ENCODE measurements at places on chromosomes 16 and 17.

GRCh38 chr16:80614908-80615671, 74.3 kb downstream of the DYNLRB2 start:
- peak; percentile 95 for DNase-seq

DNA sequence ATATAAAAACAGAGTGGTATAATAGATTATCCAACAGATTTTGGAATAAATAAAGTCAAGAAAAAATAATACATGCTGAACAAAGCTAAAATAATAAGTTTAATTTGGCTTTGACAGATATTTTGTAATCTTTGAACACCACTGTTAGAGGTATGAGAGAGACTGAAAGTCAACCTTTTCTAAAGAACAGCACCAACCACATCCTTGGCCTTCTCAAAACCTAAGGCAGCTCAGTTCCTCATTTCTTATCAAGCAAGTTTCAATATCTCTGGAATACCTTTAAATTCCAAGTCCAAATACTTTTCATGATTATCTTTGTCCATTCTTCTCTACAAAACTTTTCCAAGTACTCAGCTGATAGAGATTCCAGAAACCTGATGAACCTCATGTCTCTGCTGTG, 1603.8 kb downstream of the CDH8 start:
- DNase-seq = no peak

GRCh38 chr16:31114468-31114867, 3.0 kb upstream of the KAT8 start:
- no peak for DNase-seq

DNA sequence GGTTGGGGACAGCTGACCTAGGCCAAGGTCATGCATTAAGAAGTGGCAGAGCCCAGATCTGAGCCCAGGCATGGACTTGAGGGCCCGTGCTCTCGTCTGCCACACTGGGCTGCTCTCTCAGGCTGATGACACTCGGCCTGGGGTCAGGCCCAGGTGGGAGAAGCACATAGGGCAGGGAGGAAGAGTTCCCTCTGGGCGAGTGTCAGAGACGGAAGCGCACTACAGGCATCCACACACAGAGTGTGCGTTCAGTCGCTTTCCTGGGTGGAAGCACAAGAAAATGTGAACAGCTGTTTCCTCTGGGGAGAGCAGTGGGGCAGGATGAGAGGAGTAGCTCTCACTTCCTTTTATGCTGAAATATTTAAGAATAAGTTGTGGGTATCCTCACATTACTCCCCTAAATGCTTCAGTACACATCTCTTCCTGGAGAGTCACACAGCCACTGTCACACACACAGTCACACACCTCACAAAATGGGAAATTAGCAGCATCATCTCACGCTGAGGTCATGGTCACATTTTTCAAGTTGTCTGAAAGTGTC, 59.7 kb downstream of the B9D1 start:
- DNase-seq = no peak

DNA sequence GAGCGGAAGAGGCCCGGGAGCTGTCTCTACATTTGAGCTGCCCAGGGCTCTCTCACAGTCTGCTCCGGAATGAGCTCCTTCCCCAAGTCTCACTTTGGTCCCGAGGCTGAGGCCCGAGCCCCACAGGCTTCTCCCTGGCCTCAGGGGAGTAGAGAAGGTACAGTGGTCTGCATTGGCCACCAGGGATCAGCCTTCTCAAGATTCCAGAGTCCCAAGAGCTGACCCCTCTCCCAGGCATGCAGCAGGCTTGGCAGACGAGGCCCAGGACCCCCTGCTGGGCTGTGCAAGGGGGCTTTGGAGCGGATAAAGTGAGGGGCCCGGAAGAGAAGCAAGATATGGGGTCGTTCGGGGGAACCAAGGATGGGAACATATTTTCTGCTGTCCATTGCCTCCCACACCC, 3.1 kb downstream of the PRSS27 start:
- DNase-seq = no peak

DNA sequence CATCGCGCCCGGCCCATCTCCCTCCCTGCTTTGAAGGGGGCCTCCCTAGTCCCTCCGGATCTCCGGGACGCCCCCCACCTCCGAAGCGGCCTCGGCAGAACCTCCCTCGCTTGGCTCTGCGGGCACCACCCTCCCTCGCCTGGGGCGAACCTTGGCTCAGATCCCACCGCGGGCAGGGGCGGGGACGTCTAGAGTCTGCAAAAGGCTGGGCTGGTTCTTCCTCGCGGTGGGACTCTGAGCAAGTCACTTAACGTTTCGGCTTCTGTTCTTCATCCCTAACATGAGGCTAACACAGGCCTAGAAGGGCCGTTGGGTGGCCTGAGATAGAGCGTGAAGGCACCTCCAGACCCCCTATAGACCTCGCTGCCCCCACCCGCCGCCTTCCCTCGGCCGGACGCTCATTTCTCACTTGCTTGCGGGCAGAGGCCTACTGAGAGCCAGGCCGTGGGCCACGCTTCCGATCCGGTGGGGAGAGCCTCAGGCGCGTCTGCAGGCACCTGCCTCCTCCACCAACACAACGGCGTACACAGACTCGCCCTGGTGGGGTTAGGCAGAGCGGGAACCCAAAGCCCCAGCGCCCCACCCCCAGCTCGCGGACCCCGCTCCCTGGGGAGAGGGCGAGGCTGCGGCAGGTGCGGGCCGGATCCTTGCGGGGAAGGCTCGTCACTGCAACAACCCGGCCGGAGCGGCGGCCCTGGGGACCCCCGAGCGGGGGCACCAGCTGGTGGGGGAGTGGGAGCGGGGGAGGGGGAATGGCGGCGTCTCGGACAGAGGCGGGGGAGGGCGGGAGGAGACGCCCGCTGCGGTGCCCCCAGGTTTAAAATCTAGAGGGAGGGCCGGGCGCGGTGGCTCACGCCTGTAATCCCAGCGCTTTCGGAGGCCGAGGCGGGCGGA, 5.4 kb downstream of the MYO1C start:
- DNase-seq = no peak
